Prostate gland (tissue), 2 donors: ENCODE measurements at places on chromosomes 1 and 21. TPM values are rescaled to one million over a fixed set of nuclear protein-coding genes. Genes with fewer than 3 reads are reported as not detected.

GRCh38 chr1:238830036-238830611 lies 556.2 kb upstream of the CHRM3 start:
- no peaks in the 10 kb centered on the region for H3K4me1 ChIP-seq
- no peak overlapping the region for H3K4me3 ChIP-seq
- H3K27ac ChIP-seq: no peak overlapping the region
- DNase-seq: no peak
- H3K27me3 ChIP-seq: no peaks in the 10 kb centered on the region

The GNAT2 gene
- total RNA-seq: not detected

DNA sequence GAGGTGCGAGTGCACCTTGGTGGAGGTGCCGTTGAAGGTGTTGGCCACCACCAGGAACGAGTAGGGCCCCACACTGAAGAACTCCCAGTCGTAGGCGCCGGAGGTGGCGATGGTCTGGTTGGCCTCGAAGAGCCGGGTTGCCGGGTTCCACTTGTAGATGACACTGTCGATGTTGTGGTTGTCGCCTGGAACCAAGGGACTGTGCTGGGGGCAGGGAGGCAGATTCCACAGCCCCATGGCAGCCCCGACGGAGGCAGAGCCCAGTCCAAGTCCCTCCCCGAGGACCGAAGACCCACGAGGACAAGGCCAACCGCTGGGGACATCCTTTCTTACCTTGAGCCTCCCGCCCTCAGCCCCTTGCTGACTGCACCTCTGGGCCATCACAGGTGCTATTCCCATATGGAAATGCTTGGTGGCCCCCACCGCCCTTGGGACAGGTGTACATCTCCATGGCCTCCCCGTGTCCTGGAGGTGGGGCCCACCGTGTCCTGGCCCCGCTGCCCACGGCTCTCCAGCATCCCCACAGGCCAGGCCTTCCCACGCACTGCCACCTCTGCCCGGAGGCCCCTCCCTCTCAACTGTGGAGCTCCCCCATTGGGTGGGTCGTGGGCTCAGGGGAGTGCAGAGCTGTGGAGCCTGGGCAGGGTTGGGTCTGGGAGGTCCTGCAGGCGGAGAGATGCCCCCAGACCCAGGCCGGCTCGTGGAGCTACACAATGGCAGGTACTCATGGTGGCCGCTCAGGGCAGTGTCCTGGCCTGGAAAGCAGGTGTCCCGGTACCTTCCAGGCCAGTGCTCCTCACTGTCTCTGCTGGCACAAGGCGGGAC lies 17.9 kb downstream of the KRTAP10-1 start:
- no peaks in the 10 kb centered on the region for H3K4me1 ChIP-seq
- no peak overlapping the region for H3K27ac ChIP-seq
- H3K27me3 ChIP-seq: no peaks in the 10 kb centered on the region
- no peak for DNase-seq

DNA sequence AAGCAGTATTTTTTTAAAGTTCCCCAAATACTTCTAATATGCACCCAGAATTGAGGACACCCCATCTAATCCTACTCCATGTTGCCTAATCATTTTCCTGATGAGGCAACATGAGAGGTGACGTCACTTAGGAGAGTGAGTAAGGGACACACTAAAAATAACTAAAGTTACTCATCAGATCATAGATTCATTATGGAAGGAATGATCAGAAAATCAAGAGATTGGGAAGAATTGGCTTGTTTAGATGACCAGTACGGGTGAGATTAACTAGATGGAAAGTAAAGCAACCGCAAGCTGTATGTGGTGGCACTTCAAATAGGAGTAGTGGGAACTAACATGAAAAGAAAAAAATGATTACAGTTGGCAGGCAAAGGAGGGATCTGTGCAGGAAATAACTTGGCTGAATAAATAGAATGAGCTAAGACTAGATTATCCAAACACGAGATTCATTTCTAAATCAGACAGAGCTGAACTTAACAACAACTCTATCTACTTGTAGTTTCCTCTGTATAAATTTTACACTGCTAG lies 61.4 kb upstream of the CXADR start:
- no peaks in the 10 kb centered on the region for H3K27me3 ChIP-seq
- DNase-seq: no peak
- no peaks in the 10 kb centered on the region for H3K36me3 ChIP-seq
- no peaks in the 10 kb centered on the region for H3K4me1 ChIP-seq

DNA sequence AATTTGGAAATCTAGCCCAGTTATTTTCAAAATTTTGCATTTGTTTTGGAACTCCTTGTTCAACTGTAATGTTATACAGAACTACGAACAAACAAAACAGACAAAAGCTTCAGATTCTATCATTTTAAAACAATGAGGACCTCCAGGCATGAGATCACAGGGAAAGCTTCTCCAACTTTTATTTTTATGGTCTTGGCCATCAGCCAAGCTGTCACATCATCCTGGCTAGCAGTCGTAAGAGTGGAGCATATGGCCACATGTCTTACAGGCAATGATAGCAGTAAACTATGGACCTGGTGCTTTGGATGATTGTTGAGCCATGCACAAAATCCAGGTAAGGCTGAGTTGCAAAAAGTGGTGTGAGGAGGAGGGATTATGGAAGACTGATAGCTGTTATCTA lies 299.6 kb downstream of the LMX1A start:
- no peak for DNase-seq
- no peaks in the 10 kb centered on the region for H3K4me1 ChIP-seq
- H3K36me3 ChIP-seq: no peaks in the 10 kb centered on the region
- no peaks in the 10 kb centered on the region for H3K27me3 ChIP-seq
- H3K27ac ChIP-seq: no peak overlapping the region

- no peak overlapping the region for H3K27ac ChIP-seq
- H3K36me3 ChIP-seq: no peaks in the 10 kb centered on the region
- H3K27me3 ChIP-seq: no peaks in the 10 kb centered on the region
- no peak for DNase-seq
- H3K4me3 ChIP-seq: no peak overlapping the region
- H3K4me1 ChIP-seq: no peaks in the 10 kb centered on the region
Measured at GRCh38 chr1:154741741-154742495, 128.2 kb downstream of the KCNN3 start.

DNA sequence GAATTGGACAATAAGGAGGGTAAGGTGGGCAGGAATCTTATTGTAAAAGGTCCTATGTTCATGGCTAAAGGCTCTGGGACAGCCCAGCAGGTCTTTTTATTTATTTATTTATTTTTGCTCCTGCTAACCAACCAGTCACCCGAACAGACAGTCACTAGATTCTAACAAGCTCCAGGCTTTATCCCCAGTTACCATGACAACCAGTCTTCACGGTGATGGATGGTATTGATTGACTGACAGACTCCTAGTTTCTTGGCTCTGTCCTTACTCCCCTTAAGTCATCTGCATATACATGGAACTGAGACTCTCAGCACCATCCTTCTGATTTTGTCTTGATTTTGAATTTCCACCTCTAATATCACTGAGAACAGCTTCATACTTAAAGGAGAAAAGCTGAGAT lies 44.3 kb downstream of the C8A start:
- no peak overlapping the region for H3K4me3 ChIP-seq
- H3K27me3 ChIP-seq: no peaks in the 10 kb centered on the region
- H3K4me1 ChIP-seq: no peaks in the 10 kb centered on the region

DNA sequence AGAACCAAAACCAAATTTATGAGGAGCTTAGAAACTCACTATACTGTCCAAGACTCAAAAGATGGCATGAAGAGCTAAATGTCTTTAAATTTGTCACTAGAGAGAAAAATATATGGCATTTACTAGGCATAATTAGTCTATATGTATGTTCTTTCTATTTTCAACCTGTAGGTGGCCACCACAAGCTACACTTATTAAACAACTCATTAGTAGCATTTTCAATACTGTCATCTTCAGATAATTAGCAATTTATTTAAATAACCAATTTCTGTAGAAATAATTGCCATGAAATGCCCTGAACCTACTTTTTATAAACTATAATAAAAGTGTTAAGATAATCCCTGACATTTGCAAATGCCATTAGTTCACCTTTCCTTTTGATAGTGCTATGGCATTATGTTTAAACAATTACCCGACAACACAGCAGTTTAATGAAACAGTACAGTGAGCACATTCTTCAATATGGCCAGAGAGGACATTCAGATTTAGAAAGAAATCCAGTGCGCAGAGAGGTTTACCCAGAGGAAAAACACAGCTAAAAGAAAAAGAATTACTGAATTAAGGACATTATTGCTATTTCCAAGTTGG lies 522.5 kb downstream of the PTBP2 start:
- DNase-seq: no peak
- no peak overlapping the region for H3K27ac ChIP-seq
- H3K27me3 ChIP-seq: no peaks in the 10 kb centered on the region
- H3K4me3 ChIP-seq: no peak overlapping the region

The MFAP2 gene
- 6.3 TPM for total RNA-seq

The PFKFB2 gene
- total RNA-seq: 6.1 TPM

- DNase-seq: no peak
- H3K4me1 ChIP-seq: no peaks in the 10 kb centered on the region
- no peaks in the 10 kb centered on the region for H3K36me3 ChIP-seq
- H3K27ac ChIP-seq: no peak overlapping the region
Measured at GRCh38 chr1:235557495-235557894, 53.2 kb upstream of the B3GALNT2 start.

- no peak overlapping the region for H3K27ac ChIP-seq
- no peak overlapping the region for H3K4me3 ChIP-seq
- H3K27me3 ChIP-seq: no peaks in the 10 kb centered on the region
- DNase-seq: no peak
Measured at GRCh38 chr1:197178998-197179397, 32.5 kb upstream of the ASPM start.

DNA sequence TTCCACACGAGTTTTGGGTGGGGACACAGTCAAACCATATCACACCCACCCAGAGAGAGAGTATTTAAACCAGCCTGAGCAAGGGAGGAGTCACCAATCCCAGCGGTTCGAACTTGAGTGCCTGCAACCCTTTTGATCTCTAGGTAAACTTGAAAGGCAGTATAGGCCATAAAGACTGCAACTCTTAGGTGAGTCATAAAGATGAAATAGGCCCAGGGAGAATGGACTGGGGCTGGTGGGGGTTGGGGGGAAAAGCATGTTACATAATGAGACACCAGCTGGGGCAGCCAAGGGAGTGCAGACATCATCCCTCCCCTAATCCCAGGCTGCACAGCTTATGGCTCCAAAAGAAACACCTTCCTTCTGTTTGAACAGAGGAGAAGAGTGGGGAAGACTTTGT lies 99.8 kb upstream of the LHX8 start:
- no peak overlapping the region for H3K27ac ChIP-seq
- H3K27me3 ChIP-seq: no peaks in the 10 kb centered on the region
- H3K36me3 ChIP-seq: no peaks in the 10 kb centered on the region
- no peak overlapping the region for H3K4me3 ChIP-seq

DNA sequence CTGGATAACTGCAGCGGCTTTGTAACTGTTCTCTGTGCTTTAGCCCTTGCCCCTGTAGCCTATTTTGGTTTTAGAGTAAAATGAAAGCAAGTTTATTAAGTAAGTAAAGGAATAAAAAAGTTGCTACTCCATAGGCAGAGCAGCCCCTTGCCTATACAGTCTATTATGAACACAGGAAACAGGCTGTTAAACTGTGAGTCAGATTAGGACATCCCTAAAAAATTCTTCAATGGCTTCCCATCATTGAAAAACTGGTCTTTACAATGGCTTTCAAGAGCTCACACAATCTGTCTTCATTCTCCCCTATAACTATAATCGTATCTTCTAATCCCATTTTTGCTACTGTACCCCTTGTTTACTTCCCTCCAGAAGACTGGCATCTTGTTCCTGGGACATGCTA lies 43.0 kb downstream of the ATG4C start:
- H3K27ac ChIP-seq: no peak overlapping the region
- H3K27me3 ChIP-seq: no peaks in the 10 kb centered on the region
- no peaks in the 10 kb centered on the region for H3K4me1 ChIP-seq
- no peak for DNase-seq
- H3K4me3 ChIP-seq: no peak overlapping the region

DNA sequence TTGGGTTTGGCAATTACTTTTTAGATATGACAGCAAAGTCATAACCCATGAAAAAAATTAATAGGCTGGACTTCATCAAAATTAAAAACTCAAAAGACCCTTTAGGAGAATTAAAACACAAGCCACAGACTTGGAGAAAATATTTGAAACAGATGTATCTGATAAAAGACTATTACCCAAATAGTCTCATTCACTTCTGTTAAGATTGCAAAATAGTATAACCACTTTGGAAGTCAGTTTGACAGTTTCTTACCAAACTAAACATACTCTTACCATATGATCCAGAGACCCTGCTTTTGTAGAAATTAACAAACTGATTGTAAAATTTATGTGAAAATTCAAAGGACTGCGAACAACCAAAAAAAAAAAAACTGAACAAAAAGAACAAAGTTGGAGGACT lies 32.5 kb upstream of the SLC44A3 start:
- no peak for DNase-seq
- H3K27ac ChIP-seq: no peak overlapping the region
- peaks cover 5% of the 10 kb centered on the region for H3K4me1 ChIP-seq
- H3K27me3 ChIP-seq: no peaks in the 10 kb centered on the region
- no peaks in the 10 kb centered on the region for H3K36me3 ChIP-seq
- H3K4me3 ChIP-seq: no peak overlapping the region

The ICOSLG gene
- 3.4 TPM for total RNA-seq

- H3K4me3 ChIP-seq: no peak overlapping the region
- no peak for DNase-seq
- H3K36me3 ChIP-seq: no peaks in the 10 kb centered on the region
- no peaks in the 10 kb centered on the region for H3K27me3 ChIP-seq
- no peaks in the 10 kb centered on the region for H3K4me1 ChIP-seq
- H3K27ac ChIP-seq: no peak overlapping the region
Measured at GRCh38 chr1:184986250-184986649, 11.9 kb upstream of the NIBAN1 start.

The CAMK2N1 gene
- 12.7 TPM for total RNA-seq

The OR14A2 gene
- not detected for total RNA-seq

DNA sequence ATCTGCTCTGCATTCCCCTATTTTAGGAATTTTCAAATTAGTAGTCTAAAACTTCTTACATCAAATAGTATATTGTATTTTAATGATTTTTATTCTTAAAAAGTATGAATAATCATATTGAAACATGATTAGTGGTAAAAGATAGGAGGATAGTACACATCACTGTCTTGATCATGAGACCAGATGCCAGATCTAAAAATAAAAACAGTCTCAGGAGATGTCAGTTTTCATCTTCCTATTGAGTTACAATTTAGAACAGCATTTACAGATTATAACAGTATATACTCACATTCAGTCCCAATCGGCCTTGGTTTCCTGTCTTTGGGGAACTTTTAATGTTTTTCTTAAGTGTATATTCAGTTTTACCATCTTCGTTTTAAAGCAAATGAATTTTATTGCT lies 95.9 kb downstream of the USP25 start:
- no peak for DNase-seq
- H3K36me3 ChIP-seq: no peaks in the 10 kb centered on the region
- H3K27me3 ChIP-seq: no peaks in the 10 kb centered on the region
- no peak overlapping the region for H3K4me3 ChIP-seq
- H3K27ac ChIP-seq: no peak overlapping the region

DNA sequence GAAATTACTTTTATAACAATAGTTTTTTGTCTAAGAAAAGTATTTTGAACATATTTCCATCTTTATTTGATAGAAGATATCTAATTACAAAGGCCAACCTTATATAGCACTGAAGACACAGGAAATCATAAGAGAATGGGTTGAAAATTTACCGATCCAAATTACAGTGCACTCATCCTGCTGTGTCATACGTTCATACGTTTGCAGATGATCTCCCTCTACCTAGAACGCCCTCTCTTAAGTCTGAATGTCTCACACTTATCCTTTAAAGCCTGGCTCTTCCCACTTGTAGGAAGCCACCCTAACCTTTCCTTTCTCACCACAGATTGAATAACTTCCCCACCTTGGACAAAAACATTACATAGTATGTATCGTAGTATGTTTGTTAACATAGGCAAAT lies 9.3 kb downstream of the ASH1L start:
- no peaks in the 10 kb centered on the region for H3K27me3 ChIP-seq
- H3K4me1 ChIP-seq: no peaks in the 10 kb centered on the region
- no peak overlapping the region for H3K27ac ChIP-seq
